Right cardiac atrium (tissue), 5 donors: ENCODE measurements at places on chromosomes 6 and 20. TPM values are rescaled to one million over a fixed set of nuclear protein-coding genes. Genes with fewer than 3 reads are reported as not detected.

DNA sequence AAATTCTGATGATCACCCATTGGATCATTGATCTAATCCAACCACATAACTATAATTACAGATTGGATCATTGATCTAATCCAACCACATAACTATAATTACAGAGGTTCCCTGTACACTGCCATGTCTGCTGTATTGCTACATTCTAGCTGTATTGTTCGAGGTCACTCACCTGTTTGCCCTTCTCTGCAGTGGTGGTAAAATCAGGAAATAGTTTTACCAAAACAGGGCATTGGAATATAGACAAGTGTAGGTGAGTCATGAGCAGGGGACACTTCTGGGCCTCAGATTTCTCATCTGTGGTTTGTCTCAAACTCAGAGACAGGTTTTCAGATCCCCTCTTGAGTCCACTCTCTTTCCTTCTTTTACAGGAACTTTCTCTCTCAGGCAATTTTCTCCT is 9.0 kb upstream of the AFDN start:
- no peak for DNase-seq

DNA sequence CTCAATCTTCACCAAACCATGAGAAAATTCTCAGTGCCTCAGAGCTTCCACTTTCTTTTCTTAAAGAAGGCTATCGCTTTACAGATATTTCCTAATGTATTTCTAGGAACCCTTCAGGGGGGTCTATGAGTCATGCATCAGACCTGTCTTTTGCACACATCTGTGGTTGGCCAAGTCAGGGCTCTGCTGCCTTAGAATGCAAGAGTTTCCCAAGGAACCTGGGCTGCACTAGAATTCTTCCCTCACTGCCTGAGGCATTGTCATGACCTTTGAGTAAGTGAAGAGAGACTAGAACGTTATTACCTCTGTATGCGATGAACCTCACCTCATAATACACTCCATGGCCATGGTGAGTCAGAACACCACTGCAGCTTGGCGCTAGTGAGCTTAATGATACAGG is 365.0 kb upstream of the ID4 start:
- DNase-seq, result no peak

Gene SLC17A4
- polyA plus RNA-seq, result 0.02 TPM

GRCh38 chr20:35547329-35547728 is 5.5 kb downstream of the ERGIC3 start:
- DNase-seq, result no peak

DNA sequence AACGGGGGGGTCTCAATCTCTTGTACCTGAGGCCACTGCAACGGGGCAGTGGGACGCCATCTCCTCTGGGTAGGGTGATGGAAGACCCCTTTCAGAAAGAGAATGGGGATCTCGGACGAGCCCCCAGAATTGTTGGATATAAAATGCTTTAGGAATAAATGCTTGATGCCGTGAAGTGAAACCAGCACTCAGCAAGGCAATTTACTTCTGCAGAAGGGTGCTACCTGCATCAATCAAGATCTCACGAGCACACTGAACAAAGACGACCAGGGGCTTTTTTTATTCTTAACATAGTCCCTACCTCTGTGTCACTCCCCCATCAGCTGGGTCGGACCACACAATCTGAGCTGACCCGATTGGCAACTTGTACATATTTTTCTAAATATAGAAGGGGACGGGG is 203.6 kb upstream of the TBX18 start:
- DNase-seq, result no peak

- DNase-seq, result no peak
These were observed 8.9 kb upstream of the RFPL4B start for GRCh38 chr6:112338166-112338709.

DNA sequence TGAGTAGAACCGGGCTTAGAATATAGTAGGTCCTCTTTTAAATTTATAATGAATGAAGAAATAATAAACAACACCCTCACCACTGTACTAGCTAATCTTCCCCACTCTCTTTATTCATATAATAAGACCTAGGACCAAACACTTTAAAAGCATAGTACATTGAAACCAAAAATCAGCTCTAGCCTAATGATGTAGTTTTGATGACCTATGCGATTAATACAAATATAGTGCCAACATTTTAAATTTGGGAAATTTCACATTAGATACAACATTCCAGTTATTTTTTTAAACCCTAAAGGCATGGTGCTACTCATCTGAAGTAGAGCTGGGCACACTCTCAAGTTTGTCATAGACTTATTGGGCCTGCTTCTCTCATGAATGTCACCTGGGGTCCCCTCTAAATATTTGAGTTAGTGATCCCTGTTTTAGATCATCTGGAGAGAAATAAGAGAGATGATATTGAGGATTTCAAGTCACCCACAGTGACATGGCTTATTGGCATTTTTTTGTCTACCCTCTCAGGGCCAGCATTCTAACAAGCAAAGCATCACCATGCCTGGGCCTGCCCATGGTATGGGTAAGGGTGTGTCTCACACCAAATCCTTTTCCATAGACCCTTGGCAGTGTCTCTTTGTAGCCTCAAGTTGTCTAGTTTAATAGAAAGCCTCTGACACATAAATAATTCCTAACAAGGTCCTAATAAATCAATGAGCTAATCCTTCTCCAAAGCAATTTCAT is 319.8 kb downstream of the HIVEP2 start:
- DNase-seq, result no peak
